ENCODE measurements at places on chromosomes 16 and 17.

DNA sequence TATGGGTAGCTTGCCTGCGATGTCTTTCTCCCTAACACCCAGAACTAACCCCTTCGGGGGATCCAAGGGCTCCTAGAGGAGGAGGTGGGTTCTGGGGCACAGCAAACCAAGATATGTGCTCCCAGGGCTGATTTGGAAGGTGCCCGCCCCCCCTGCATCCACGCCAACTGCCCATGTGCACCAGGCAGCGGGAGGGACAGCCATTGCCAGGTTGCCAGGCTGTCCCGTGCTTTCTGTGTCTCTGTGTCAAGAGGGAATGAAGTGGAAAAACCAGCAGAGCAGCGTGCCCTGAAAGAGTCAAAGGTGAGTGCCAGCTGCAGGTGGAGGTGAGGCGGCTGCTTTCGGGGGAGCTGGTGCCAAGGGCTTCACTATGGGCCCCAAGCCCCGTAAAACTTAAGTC is 6.4 kb downstream of the TEKT5 start:
- DNase-seq = no peak

- DNase-seq = no peak
Observed at GRCh38 chr17:9071811-9072498, 50.6 kb downstream of the NTN1 start.

- peak; percentile 59 for DNase-seq
Observed at GRCh38 chr17:61128661-61129115, 271.0 kb upstream of the TBX2 start.

- DNase-seq = peak; percentile 96
Observed at GRCh38 chr17:29589524-29590410, at the start of gene GIT1. Gene GIT1 (minus strand): TSS chr17:29589648. CDS start chr17:29589378, 270 bp downstream.

GRCh38 chr17:83080858-83081683 is 1.7 kb downstream of the METRNL start:
- DNase-seq = peak; percentile 73

All from adipocyte (in vitro differentiated cells).